Activated CD8-positive, alpha-beta memory T cell treated with anti-CD3 and anti-CD28 coated beads for 4 hours (primary cell): ENCODE measurements at places on chromosomes 4 and X.

DNA sequence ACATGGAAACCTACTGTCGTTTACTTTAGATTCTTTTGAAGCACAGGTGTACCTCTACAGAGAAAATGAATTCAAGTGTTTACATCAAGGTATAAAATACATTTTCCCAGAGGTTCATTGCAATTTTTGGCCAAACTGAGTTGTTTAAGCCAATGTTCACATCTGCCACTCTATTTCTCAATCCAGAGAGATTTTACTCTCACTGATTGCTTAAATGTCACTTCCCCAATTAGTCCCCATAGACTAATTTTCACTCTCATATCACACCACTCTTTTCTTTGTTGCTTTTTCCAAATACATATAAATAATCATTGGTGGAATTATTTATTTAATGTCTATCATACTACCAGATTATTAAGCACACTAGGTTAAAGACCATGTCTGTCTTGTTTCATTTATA is 271.8 kb downstream of the PPP3CA start:
- DNase-seq, result no peak

DNA sequence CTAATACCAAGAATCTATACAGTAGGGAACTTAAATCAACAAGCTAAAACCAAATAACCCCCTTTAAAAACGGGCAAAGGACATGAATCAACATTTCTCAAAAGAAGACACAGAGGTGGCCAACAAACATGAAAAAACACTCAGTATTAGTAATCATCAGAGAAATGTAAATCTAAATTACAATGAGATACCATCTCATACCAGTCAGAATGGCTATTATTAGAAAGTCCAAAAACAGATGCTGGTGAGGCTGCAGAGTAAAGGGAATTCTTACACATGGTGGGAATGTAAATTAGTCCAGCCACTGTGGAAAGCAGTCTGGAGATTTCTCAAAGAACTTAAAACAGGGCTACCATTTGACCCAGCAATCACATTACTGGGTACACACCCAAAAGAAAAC is 167.8 kb downstream of the PACRGL start:
- DNase-seq, result no peak

DNA sequence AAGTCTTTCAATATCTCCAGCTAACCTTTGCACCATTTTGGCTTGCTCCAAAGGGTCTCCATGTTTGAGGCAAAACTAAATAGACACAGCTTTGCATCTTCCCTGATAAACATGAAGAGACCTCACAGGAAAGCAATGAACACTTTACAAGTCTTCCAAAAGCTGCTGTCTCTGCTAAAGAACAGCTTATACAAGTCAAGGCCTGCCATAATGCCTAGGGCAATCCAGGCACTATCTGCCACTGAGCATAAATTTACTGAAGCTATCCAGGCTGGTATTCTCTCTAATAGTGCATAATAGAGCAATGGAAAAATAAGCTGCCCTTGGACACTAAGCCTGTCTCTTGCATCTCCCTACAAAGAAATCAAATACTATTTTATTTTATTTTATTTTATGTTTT is 60.1 kb upstream of the S100G start:
- DNase-seq, result no peak

DNA sequence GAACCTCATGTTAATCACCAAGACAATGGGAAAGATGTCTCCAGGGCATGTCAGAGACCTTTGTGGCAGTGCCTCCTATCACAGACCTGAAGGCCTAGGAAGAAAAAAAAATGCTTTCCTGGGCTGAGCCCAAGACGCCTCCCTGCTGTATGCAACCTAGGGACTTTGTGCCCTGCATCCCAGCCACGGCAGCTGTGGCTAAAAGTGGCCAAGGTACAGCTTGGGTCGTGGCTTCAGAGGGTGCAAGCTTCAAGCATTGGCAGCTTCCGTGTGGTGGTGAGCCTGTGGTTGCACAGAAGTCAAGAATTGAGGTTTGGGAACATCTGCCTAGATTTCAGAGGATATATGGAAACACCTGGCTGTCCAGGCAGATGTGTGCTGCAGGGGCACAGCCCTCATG is 40.5 kb downstream of the SPANXN3 start:
- DNase-seq, result no peak

GRCh38 chr4:82792912-82793649 is 5.5 kb downstream of the SCD5 start:
- DNase-seq, result no peak

GRCh38 chr4:159012381-159012780 is 90.5 kb upstream of the RAPGEF2 start:
- no peak for DNase-seq

DNA sequence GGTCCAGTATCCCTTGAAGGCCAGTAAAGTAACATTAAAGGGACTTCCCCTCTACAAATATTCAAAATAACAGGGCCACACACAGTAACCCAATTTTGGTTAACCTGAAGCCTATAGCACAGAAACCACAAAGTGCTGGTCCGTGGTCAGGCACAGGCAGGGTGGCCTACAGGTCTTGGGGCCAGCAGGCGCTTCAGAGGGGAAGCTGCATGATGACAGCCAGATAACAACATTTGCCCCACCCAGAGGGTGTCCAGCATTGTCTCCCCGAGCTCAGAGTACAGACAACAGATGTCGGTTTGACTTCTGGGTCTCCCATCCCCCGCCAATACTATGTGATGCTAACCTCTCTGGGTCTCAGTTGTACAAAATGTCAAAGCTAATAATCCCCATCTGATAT is 51.1 kb downstream of the SH3KBP1 start:
- DNase-seq, result no peak
